CD8-positive, alpha-beta memory T cell (primary cell): ENCODE measurements at places on chromosomes 7 and 10.
A peak's percentile ranks its signal among the peaks of the same experiment; 100 is the strongest.

DNA sequence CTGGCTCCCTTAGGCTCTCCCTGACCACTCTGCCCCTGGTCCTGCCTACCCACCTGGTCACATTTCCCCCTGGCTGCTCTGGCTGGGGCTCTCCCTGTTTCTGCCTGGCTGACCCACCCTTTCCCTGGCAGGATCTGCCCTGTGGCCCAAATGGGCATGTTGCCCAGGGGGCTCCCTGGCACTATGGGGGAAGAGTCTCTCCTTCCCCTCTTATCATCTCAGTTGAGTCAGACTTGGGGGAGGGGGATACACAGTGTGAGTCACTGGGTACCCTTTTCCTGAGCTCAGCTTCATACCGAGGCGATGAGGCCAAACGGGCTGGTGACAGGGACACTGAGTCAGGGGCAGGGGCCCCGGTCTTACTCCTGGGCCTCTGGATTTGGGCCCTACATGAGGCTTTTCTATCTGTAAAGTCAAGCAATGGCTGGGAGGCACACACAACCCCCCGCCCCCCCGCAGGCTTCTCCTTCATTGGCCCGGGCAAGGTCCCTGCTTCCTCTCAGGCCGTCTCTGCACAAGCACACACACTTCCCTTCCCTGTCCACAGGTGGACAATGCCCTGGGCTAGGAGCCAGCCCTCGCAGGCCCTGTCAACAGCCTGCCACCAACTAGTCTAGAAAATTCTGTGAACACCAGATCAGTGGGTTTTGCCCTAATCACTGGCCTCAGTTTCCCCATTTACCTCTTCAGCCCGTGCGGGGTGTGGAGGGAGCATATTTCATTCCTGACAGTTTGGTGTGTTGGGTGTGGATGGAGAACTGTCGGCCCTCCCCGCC is 627 bp upstream of the FLNC start:
- DNase-seq = no peak

GRCh38 chr10:12264204-12264940 is 68.4 kb downstream of the CDC123 start:
- DNase-seq = peak; percentile 42

DNA sequence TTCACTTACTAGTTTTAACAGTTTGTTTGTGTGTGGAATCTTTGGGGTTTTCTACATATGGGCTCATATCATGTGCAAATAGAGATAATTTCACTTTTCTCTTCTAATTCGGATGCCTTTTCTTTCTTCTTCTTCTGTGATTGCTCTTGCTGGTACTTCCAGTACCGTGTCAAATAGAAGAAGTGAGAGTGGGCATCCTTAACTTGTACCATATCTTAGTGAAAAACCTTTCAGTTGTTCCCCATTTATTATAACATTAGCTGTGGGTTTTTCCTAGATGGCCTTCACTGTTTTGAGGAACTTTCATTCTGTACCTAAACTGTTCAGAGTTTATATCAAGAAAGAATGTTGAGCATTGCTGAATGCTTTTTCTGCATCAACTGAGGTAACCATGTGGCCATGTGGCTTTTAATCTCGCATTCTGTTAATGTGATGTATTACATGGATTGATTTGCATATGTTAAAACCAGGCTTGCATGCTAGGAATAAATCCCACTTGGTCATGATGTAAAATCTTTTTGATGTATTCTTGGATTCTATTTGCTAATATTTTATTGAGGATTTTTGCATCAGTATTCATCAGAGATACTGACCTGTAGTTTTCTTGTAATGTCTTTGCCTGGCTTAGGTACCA is 78.7 kb downstream of the FAM107B start:
- DNase-seq = no peak

DNA sequence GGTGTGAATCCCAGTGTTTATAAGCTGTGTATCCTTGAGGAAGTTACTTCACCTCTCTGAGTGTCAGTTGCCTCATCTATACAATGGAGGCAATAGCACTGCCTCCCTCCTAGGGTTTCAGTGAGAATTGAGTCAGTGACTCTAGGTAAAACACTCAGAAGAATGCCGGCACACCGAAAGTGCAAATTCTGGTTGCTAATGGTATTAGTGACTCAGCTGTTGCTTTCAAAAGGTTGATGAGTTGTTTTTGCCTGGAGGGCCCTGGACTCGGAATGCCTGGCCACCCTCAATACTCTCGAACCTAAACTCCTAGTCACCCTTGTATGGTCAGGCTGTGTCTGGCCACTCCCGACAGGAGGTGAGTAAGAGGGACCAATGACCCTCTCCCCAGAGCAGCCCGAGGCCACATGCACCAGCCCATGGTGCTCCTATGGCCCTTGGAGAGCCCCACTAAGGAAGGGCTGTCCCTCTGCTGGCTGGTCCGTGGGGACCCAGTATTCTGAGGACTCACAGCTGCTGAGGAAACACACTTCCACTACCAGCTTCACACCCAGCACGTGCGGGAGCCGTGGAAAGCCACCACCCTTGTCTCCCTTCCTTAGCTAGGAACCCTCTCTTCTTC is 60.2 kb downstream of the CALML3 start:
- DNase-seq = no peak

DNA sequence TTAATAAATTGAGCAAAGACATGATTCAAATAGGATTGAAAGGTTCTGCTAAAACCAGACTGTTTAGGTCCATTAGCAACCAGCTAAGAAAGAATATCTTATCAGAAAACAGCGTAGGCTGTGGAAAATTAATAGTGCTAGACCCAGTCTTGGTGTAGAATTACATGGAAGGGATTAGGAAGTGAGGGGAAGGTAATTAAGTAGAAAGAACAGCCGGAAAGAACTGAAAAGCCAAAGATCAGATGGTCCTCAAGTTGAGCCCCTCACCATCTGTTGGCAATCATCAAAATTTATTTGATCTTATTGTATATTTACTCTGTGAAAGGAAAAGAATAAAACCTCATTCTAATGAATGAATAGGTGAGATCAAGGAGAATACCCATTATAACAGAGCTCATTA is 50.1 kb downstream of the COL1A2 start:
- no peak for DNase-seq

GRCh38 chr10:113616244-113617074 is 47.4 kb downstream of the NRAP start:
- DNase-seq = no peak

DNA sequence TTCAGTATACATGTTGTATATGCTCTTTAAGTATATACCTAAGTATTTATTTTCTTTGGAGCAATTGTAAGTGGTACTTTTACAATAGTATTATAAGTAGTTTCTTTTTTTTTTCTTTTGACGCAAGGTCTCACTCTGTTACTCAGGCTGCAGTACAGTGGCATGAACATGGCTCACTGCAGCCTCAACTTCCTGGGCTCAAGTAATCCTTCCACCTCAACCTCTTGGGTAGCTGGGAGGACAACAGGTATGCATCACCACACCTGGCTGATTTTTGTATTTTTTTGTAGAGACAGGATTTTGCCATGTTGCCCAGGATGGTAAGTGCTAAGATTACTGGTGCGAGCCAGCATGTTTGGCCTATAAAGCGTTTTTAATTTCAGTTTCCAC is 13.7 kb upstream of the CDCA7L start:
- DNase-seq = no peak

- DNase-seq = no peak
Observed at GRCh38 chr10:4216726-4217125, 431.7 kb upstream of the KLF6 start.

DNA sequence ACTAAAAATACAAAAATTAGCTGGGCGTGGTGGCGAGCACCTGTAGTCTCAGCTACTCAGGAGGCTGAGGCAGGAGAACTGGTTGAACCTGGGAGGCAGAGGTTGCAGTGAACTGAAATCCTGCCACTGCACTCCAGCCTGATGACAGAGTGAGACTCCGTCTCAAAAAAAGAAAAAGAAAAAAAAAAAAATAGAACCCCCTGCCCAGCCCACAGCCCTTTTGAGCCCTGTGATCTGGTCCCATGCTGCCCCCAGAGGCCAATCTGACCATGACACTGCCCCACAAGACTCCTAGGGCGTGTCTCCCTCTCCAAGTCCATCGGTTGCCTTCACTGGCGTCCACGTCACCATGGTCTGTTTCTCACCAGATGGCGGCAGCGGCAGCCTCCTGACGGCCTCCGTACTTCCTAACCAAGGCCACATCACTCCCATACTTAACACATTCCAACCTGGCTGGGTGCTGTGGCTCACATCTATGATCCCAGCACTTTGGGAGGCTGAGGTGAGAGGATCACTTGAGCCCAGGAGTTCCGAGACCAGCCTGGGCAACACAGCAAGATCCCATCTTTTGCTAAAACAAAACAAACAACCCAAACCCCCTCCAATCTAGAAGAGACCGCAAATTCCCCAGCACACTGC is 18.0 kb downstream of the STX1A start:
- no peak for DNase-seq

DNA sequence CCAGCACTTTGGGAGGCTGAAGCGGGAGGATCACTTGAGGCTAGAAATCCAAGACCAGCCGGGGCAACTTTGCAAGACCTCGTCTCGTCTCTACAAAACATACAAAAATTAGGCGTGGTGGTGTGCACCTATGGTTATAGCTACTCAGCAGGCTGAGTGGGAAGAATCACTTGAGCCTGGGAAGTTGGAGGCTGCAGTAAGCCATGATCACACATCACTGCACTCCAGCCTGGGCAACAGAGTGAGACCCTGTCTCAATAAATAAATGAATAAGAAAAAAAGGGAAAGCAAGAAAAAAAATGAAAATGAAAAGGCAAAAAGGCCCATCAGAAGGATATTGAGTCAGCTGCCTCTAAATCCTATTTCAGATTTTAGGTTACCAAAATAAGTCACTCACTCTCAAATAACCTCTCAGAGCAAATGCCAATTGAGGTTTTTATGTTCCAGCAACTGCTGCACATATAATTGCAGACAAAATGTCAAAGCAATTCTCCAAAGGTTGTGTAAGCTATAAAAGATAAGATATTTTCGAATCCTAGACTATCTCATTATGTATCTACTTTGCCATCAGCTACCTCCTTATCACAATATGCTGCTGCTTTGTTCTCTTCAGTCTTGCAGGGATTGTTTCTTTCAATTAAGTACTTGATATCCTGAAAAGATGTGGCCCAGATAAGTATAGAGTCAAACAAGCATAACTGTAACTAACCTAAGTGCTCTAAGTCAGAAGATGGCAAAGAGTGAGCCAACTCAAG is 4.7 kb downstream of the BAZ1B start:
- DNase-seq = no peak

DNA sequence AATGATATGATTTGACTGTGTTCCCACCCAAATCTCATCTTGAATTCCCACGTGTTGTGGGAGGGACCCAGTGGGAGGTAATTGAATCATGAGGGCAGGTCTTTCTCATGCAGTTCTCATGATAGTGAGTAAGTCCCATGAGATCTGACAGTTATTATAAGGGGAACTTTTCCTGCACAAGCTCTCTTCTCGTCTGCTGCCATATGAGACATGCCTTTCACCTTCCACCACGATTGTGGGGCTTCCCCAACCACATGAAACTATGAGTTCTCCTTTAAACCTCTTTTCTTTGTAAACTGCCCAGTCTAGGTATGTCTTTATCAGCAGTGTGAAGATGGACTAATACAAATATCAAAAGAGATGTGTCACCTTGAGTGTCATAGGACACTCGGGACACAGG is 502.7 kb upstream of the PODXL start:
- DNase-seq = no peak

DNA sequence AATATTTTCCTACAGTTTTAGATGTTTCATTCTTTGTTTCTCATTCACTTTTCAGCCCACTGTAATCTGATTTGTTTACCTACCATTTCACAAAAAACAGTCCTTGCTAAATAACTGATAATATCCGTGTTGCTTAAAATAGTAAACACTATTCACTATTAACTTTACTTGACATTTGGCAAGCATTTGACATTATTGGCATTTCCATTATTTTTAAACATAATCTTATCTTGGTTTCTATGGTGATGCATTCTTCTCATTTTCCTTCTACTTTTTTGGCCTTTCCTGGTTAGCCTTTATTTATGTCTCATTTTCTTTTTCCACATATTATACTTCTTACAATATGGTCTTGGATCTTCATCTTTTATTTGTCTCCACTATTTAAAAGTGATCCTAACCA is 715.3 kb downstream of the DNAJB9 start:
- DNase-seq = no peak

DNA sequence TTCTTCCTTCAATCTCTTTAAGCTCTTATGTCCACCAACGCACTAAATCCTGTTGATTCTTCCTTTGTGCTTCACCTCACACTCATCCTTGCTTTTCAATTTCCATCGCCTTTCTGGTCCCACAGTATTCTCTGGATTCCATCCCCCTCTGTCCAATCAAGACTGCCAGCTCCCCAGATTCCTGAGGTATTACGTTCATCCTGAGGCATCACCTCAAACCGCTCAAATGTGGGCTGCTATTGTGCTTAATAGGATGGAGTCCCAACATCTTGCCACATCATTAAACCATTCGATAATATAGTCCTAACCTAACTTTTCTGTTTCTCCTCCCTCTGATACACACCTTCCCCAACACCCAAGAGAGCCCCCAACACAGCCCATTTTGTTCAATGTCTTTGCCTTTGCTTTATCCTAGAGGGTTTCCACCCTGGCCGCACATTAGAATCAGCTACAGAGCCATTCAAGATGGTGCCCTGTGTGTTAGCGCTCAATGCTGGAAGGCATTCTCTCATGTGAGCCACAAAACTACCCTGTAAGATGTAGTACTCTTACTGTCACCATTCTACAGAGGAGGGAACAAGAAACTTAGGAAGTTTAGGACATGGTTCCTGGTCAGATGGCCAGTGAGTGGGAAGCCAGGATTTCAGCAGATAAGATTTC is 79.5 kb upstream of the LEP start:
- DNase-seq = no peak

GRCh38 chr10:37707829-37708578 is 149.4 kb downstream of the ZNF248 start:
- no peak for DNase-seq

DNA sequence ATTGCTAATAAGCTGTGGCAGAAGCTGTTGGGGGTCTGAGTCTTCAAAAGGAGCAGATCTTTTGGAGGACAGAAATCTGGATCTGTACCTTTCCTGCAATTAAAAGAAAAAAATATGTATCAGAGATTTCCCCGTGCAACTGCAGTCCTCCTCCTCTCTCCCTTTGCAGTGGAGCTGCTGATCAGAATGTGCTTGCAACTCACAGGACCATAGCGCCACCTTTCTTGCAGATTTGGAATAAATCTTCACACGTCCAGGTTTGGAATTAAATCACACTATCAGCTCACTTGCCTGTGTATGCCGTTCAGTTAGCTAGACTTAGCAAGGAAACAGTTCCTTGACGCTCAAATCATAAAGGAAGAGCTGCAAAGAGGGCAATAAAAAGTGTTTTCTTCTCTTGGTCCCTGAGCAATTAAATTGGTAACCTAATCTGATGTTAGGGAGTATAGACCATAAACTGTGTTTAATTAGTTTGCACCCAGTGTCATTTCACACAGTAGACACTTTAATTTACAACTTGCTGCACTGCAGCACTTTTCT is 77.4 kb downstream of the PON1 start:
- DNase-seq = peak; percentile 0
